Stimulated activated CD8-positive, alpha-beta memory T cell treated with anti-CD3 and anti-CD28 coated beads, Interleukin-15, amount 100 ng/mL, for 24 hours (primary cell): ENCODE measurements at places on chromosomes 4 and X.

DNA sequence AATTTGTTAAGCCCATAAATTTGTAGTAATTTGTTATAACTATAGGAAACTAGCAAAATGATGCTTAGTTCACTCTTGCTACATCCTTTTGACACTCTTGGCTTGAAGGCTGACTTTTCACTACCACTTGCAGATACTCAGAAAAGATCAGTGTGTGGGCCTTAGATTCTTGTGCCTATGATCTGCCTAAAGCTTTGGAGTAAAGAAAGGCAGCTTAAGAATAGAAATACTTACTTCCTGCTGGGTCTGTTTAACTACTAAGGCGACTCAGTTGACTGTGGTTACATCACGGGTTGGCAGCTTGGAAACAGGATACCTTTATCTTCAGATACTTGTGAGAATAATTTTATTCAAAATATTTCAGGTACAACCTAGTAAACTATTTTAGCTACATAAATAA lies 201.4 kb upstream of the FMR1 start:
- no peak for DNase-seq

DNA sequence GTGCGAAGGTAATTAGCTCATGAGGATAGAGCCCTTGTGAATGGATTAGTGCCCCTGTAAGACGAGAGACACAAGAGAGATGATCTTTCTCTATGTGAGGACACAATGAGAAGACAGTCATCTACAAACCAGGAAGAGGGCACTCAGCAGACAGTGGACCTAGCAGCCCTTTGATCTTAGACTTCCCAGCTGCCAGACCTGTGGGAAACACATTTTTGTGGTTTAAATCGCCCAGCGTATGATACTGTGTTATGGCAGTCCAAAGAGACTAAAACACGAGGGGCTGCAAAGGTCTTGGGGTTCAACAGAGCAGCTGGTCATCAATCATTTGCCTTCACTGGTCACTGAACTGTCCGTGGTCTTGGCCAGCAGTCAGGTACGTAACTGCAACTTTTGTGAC lies 9.2 kb upstream of the SYNPO2 start:
- DNase-seq, result no peak

DNA sequence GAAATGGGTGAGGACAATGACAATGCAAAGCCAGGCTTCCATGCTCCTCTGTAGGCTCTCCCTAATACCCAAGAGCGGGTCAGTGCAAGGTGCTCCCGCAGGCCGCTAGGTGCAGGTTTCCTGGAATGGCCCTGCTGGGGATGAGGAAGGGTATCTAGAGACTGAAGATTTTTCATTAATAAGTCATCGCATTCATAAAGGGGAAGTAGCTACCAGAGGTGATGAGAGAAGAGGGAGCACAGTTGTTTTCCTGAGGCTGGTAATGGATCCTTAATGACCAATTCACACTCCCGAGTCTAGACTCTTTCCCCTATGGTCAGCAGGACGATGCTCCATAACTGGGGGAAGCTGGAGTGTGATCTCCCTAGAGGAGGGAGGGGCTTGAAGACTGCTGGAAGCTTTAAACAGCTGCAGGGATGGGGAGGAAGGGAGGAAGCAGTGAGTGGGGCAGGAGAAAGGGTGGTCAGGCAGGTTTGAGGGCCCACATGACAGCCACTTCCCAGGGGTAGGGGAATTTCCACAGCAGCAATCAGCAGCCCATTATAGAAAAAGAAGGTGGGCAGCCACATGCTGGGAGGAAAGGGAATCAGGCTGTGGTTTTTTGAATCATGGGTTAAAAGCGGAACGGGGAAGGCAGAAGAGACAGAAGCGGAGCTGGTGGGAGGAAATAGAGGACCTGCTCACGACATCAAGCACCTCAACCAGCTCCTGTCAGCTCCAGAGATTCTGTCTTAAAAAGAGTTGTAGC lies 10.2 kb upstream of the ATP6AP2 start:
- no peak for DNase-seq

GRCh38 chr4:104693601-104694201 lies 199.0 kb upstream of the CXXC4 start:
- DNase-seq, result no peak

- no peak for DNase-seq
Measured at GRCh38 chrX:16985286-16985685, 38.8 kb downstream of the REPS2 start.

GRCh38 chr4:25938787-25939186 lies 24.8 kb downstream of the SMIM20 start:
- DNase-seq, result no peak

DNA sequence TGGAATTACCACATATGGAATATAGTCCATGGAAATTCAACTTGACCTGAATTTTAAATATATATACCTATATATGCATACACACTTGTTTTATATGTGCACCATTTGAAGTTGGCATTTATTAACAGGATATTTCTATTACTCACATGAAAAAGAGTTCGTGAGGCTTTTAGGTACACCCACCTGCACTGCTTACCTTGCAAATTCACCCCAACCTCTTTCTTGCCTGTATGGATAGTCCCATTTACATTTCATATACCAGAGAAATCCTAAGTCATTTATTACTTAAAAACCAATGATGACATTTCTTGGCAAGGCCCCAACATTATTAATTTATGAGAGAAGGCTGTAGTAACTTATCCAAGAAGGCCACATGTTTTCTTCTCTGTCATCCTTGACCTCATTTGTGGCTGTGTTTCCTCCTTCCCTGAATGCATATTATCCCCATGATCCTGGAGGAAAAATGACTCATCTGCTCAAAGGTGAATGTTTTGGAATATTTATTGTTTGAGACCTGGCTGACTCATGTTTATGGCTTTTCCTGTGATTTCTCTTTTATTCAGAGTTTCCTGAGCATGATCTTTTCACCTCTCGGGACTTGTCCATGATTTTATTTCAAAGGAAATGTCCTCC lies 62.2 kb upstream of the FAM241A start:
- no peak for DNase-seq

DNA sequence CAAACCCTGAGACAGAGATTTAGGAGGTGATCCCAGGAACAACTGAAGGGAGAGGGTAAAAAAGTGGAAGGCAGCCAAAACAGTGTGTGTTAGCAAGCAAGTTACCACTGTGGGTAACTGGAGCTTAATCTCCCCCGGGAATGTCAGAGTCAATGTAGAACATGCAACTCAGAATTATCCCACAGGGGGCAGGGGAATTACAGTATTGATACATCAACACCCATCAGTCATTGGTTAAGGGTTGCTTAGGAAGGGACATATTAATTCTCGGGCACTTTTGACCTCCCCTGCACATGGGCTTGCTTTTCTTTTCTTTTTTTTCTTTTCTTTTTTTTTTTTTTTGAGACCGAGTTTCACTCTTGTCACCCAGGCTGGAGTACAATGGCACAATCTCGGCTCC lies 29.3 kb downstream of the CXorf58 start:
- no peak for DNase-seq
